ENCODE measurements at places on chromosomes 11 and 22. TPM values are rescaled to one million over a fixed set of nuclear protein-coding genes. Genes with fewer than 3 reads are reported as not detected.

Gene BAIAP2L2
- not detected for total RNA-seq

Gene SGSM1
- total RNA-seq: 11.1 TPM

Gene TST
- 26.9 TPM for total RNA-seq

Gene SLC29A2
- total RNA-seq: 2.5 TPM

Gene MRGPRX3
- 0.78 TPM for total RNA-seq

Gene YWHAH
- 175 TPM for total RNA-seq

Gene IGLL1
- not detected for total RNA-seq

Gene ANGPTL5
- total RNA-seq: 0.42 TPM

Gene TNNI2
- total RNA-seq: not detected

DNA sequence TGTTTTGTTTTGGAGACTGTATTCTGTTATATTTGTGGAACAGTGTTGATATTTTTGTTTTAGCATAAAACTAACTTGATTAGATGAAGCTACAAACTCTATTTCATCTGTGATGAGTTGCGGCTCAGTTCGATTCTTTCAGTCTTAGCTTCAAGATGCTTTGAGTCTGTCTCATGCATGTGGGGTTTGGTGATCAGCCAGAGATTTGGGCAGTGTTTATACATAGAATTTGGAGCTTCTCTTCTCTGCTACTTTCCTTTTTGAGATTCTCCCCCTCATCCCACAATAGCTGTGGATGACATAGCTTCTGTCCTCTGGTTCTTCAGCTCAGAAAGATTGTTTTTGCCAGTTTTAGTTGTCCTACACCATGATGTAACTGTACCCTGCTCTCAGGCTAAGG is 90.4 kb downstream of the ARHGAP20 start:
- no peak overlapping the region for H3K27ac ChIP-seq
- H3K27me3 ChIP-seq: no peaks in the 10 kb centered on the region
- DNase-seq: no peak
- no peaks in the 10 kb centered on the region for H3K4me1 ChIP-seq
- H3K36me3 ChIP-seq: no peaks in the 10 kb centered on the region
- no peak overlapping the region for H3K4me3 ChIP-seq

DNA sequence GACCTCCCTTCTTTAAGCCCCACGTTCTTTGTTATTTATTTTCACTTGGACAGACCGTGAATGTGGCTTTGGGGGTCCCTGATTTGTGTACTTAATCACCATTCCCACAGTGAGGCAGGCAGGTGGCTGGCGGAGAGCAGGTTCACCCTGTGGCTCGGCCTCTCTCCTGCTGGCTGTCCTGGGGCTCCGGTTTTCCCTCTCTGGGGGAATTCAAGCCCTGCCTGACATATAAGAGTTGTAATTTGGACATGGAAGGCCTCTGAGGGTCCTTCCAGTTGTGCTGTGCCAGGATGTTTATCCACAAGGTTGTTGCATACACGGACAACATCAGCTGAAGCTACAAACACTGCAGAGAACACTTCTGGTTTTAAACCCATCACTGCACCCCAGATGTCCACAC is 824.5 kb downstream of the TBC1D22A start:
- no peaks in the 10 kb centered on the region for H3K4me1 ChIP-seq
- no peak overlapping the region for H3K27ac ChIP-seq
- H3K27me3 ChIP-seq: no peaks in the 10 kb centered on the region
- no peaks in the 10 kb centered on the region for H3K36me3 ChIP-seq
- no peak for DNase-seq

- no peak overlapping the region for H3K27ac ChIP-seq
- no peaks in the 10 kb centered on the region for H3K36me3 ChIP-seq
- H3K4me3 ChIP-seq: no peak overlapping the region
- DNase-seq: no peak
- H3K27me3 ChIP-seq: no peaks in the 10 kb centered on the region
- H3K4me1 ChIP-seq: no peaks in the 10 kb centered on the region
These were observed 403.9 kb upstream of the FAT3 start for GRCh38 chr11:91820709-91821108.

DNA sequence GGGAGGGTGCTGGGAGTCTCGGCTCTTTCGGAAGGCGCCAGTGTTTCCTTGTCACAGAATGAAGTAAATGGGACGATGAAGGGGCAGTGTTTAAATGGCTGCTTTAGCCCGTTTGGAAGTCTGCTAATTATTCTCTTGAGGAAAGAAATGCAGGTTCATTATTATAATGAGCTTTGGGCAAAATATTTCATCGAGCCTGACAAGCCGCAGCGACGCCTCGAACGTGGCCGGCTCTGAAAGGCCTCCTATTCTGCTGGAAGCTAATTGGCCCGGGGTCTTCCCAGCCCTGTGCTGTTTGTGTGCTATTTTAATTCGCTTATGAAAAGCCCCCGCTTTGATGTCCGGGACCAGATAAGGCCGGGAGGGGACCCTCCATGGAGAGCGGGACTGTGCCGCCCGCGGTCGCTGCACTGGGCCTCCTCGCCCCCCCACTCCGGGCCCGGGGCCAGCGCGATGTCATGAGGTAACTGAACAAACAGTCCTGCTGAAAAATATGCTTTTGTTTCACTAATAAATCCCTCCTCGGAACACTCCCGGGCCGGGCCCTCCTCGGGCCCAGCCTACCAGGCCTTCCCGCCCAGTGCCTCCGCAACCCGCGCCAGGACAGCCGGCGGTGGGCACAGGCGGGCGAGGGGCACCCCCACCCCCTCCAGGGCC is 78.4 kb downstream of the CDKN1C start:
- peak; percentile 39 for DNase-seq
- H3K4me3 ChIP-seq: peak overlapping the region; percentile 54
- no peaks in the 10 kb centered on the region for H3K27me3 ChIP-seq
- H3K4me1 ChIP-seq: peaks cover 10% of the 10 kb centered on the region
- no peaks in the 10 kb centered on the region for H3K36me3 ChIP-seq

DNA sequence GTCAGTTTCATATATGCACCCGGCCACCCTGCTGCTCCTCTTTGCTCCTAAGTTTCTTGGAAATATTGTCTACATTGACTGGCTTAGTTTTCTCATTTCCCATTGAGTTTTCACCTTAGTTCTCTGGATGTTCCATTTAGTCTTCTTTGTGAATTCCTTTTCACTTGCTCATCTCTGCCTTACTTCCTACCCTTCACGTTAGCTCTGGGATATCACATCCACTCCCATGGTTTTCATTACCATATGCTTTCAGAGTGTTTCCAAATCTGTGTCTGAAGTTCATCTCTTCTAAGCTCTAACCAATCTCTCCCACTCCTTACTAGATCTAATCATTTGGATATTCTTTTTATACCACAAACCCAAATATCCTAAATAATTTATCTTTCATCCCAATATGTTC is 226.4 kb downstream of the FAM76B start:
- H3K4me1 ChIP-seq: peaks cover 23% of the 10 kb centered on the region
- H3K27ac ChIP-seq: no peak overlapping the region
- no peaks in the 10 kb centered on the region for H3K36me3 ChIP-seq
- no peak overlapping the region for H3K4me3 ChIP-seq
- H3K27me3 ChIP-seq: no peaks in the 10 kb centered on the region

- DNase-seq: no peak
- no peak overlapping the region for H3K4me3 ChIP-seq
- H3K4me1 ChIP-seq: peaks cover 17% of the 10 kb centered on the region
- no peaks in the 10 kb centered on the region for H3K36me3 ChIP-seq
- H3K27ac ChIP-seq: no peak overlapping the region
- H3K27me3 ChIP-seq: no peaks in the 10 kb centered on the region
These were observed 4.1 kb upstream of the PTDSS2 start for GRCh38 chr11:445765-446588.

- no peak overlapping the region for H3K4me3 ChIP-seq
- no peak for DNase-seq
- H3K27ac ChIP-seq: peak overlapping the region; percentile 64
- no peaks in the 10 kb centered on the region for H3K27me3 ChIP-seq
- peaks cover 14% of the 10 kb centered on the region for H3K4me1 ChIP-seq
These were observed 12.3 kb upstream of the SH3BP1 start for GRCh38 chr22:37627121-37627520.

GRCh38 chr11:69333149-69333710 is 39.3 kb downstream of the MYEOV start:
- no peaks in the 10 kb centered on the region for H3K36me3 ChIP-seq
- no peak overlapping the region for H3K27ac ChIP-seq
- no peak for DNase-seq
- H3K4me3 ChIP-seq: no peak overlapping the region
- H3K27me3 ChIP-seq: no peaks in the 10 kb centered on the region

GRCh38 chr11:46918788-46919513 is 601 bp upstream of the LRP4 start:
- no peak overlapping the region for H3K27ac ChIP-seq
- H3K27me3 ChIP-seq: no peaks in the 10 kb centered on the region
- H3K4me1 ChIP-seq: no peaks in the 10 kb centered on the region
- H3K4me3 ChIP-seq: peak overlapping the region; percentile 72
- no peaks in the 10 kb centered on the region for H3K36me3 ChIP-seq

Data from thoracic aorta (tissue), 2 donors.